ENCODE measurements at places on chromosomes 6 and 20.

- DNase-seq = no peak
These were observed 694.6 kb downstream of the QKI start for GRCh38 chr6:164108869-164109769.

DNA sequence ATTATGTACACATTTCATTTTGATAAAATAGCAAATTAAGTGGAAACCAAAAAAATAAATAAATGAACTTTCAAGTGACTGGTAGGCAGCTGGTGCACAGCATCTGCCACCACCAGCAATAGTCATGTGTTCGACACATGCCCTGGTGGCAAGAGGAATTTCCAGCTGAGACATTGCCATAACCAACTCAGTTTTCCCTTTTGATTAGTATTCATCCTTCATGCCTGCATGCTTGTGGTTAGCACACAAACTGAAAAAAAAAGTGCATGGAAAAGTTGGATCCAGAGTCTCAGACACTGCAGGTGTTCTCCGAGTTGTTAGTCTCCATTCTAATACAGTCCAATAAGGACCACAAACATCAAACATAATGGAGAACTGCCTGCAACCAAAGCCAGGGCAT is 156.0 kb upstream of the SOX4 start:
- DNase-seq = no peak

DNA sequence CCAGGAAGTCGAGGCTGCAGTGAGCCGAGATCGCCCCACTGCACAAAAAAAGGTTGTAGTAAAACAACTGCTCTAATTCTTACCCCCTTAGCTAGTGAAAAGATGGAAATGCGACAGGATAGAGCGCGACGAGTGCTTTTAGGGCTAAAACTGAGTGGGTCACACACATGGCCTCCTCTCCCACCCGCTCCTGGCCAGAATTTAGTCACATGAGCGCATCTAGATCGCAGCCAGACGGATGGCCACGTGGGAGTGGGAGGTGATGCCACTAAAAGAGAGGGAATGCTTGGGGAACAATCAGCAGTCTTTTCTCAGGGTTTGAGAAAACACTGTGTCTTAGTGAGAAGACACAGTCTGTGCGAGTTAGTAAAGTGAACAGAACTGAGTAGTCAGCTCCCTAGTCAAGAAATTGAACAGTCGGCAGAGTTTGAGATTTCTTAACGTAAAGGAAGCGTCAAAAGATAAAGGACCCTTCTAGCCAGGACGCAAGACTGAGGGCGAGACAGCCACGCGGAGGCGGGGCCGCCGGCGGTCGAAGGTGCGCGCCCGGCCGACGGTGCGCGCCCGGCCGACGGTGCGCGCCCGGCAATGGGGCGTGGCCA is 664 bp upstream of the ACTR5 start:
- no peak for DNase-seq

DNA sequence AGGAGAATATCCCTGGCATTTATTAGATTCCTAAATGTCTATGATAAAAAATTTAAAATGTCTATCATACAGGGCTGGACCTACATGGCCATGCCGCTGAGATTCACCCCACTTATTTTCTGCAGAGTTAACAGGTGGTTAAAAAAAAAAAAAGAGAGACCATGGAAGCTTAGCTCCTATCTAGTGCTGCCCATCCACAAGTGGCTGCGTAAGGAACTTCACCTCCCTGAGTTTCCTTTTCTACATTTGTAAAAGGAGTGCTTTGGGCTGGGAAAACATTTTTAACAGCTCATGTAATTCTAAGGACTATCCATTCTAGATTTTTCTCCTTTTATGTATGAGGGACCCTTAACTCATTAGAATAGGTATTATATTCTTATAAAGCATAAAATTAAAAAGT is 534.1 kb downstream of the MMUT start:
- DNase-seq = no peak

DNA sequence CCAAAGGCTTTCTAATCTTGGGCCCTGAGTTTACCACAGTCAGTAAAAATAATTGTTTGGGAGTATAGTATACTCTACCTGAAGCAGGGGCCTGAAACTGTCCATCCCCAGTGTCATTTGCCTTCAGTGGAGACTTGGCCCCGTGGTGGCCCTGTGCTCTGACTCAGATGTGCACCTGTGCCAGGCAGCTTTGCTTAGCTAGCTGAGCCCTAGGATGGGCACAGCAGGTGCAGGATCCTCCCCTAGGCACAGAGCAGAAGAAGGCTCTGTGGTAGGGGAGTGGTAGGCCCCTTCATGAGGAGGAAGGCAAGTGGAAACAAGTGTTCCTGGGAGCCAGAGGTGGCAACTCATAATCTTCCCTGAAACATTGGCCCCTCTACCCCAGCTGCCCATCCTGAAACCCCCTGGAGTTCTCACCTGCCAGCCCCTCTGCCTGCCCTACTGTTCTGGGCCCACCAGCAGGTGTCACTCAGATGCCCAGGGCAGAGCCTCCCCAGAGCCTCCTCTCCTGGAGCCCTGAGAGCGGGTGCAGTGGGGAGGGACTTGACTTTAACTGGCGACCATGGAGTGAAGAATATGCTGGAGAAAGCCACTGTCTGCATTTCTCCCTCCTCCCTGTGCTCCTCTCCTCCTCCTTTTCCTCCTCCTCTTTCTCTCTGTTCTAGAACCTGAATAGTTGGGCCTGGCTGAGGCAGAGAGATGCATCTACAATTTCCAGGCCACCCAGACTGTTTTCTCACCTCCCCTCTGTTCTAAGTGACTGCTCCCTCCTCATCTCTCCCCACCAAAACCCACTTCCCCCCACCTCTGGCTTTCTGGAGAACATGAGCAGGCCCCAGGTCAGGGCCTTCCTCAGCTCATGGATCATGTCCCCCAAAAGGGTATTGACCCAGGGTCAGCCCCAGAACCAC is 2.9 kb downstream of the CPNE5 start:
- no peak for DNase-seq

DNA sequence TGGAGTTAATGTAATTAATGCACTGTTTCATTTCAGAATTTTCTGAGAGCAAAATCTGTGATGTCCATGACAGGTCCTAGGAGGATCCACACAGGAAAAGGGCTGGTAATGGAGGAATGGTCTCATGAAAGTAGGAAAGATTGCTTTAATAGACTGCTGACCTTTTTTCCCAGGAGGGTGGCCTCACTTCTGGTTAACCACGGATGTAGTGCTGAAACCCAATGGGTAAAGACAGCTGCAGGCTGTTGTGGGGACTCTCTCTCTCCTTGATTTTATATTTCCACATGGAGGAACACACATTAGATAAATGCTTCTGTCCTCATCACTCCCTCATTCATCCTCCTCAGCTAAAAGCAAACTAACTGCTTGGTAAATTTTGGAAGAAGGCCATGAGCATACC is 23.6 kb upstream of the RIPOR2 start:
- DNase-seq = no peak
